ENCODE measurements at places on chromosomes 4 and X.
A peak's percentile ranks its signal among the peaks of the same experiment; 100 is the strongest.

DNA sequence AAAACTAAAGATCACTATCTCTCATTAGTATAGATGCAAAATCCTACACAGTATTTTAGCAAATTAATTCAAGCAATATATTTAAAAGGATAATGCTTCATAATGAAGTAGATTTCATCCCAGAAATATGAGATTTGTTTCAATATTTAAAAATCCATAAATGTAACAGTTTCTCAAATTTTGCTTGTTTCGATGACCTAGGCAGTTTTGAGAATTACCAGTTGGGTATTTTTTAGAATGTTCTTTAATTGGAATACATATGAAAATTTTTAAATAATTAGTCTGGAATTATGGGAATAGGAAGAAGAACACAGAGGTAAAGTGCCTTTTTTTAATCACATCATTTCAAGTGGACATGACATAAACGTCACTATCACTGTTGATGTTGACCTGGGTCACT is 192.3 kb downstream of the FBXO8 start:
- no peak for DNase-seq

DNA sequence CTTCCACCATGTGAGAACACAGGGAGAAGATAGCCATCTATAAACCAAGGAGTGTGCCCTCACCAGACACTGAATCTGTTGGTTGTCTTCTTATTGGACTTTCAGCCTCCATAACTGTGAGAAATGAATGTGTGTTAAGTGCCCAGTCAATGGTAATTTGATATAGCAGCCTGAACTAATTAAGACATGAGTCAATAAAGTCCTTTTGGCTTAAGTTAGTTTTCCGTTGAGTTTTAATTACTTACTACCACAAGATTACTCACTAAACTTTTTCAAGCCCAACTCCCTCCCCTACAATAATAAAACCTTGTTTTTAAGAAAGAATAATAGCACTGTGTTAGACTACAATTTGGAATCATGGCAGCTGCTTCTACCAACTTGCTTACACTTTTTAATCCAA is 324.2 kb downstream of the PCDH19 start:
- no peak for DNase-seq

DNA sequence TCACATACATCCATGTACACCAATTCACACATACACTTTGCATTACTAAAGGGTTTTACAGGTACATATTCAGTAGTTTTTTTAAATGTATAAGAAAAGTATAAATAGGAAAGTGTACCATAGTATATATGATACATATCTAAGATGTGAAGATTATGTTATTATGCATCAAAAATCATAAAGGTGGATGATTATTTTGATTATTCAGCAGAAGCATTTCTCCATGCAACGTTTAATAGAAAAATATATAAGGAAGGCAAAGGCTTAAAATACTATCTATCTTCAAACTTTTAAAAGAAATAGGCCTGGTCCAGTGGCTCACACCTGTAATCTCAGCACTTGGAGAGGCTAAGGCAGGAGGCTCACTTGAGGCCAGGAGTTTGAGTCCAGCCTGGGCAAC is 133.5 kb upstream of the KLF3 start:
- DNase-seq, result no peak

GRCh38 chr4:6095023-6095752 is 77.0 kb upstream of the C4orf50 start:
- DNase-seq, result no peak

GRCh38 chr4:71275570-71275969 is 63.2 kb upstream of the SLC4A4 start:
- DNase-seq, result no peak

- DNase-seq, result no peak
Observed at GRCh38 chr4:89574176-89574575, 262.8 kb downstream of the SNCA start.

GRCh38 chrX:1425381-1425780 is 27.3 kb downstream of the ASMTL start:
- no peak for DNase-seq

GRCh38 chr4:14835288-14835687 is 167.0 kb upstream of the CPEB2 start:
- DNase-seq, result no peak

GRCh38 chrX:50618788-50619558 is 148.3 kb upstream of the DGKK start:
- DNase-seq, result no peak

- no peak for DNase-seq
Observed at GRCh38 chr4:14831416-14831815, 170.9 kb upstream of the CPEB2 start.

DNA sequence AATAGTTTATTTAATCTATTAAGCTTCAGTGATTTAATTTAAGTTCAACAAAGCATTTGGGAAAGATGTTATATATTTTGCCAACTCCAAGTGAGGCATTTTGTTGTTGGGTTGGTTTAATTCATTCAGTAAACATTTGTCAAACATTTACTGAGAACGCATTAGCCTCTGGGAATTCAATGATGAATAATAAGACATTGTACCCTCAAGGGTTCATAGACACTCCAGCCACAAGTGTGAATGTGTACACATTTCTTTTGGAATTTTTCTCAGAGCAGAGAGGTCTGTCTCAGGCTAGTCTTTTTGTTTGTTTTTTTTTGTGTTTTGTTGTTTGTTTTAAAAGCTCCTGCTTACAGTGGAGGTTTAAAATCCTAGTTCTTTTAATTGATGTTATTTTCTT is 203.9 kb downstream of the SOWAHB start:
- DNase-seq, result no peak

DNA sequence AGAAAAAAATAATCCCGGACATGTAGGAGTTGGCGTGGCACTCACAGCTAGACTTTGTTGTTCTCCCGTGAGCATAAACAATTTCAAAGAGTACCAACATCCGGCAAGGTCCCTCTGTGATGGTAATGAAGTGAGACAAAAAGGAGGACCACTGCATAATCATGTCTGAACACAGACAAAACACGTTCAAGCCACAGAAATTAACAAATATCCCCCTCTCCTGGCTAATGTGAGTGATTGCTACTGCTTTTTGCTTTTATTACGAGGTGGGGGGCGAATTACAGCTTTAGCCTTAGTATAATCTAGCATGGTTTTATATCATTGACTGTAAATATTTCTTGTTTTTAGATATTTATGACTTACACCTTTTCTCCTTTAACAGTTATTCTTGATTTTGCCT is 118.5 kb downstream of the PLS3 start:
- DNase-seq, result peak; percentile 24

GRCh38 chrX:139720136-139720535 is 12.2 kb upstream of the MCF2 start:
- peak; percentile 40 for DNase-seq

GRCh38 chrX:23773601-23774175 is 9.3 kb upstream of the SAT1 start:
- no peak for DNase-seq

DNA sequence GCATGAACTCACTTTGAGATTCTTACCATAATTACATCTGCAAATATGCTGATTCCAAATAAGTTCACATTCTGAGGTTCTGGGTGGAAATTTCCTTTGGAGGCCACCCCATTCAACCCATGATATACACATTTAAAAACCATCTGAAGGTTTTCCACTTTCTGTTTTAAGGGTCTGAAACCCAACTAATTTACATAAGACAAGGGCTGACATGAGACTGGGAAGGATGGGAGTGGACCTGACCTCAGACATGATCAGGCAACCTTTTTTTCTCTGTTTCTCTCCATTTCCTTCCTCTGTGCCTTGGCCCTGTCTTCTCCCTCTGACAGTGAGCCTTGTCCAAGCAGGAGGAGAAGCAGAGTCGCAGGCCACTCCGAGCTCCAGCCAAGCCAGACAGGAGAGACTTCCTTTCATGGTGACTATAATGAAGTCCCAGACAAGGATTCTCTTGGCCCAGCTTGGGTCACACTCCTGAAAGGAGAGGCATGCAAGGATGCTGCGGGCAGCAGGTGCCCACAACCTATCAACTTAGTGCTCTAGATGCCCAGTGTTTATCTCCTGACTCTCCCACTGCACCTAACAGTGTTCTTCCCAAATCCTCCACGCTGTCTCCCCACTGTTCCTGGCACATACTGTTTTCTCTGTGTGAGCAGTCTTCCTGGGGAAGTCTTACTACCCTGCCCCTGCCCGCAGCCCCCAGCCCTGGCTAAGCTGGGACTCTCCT is 39.9 kb downstream of the MSX1 start:
- no peak for DNase-seq

DNA sequence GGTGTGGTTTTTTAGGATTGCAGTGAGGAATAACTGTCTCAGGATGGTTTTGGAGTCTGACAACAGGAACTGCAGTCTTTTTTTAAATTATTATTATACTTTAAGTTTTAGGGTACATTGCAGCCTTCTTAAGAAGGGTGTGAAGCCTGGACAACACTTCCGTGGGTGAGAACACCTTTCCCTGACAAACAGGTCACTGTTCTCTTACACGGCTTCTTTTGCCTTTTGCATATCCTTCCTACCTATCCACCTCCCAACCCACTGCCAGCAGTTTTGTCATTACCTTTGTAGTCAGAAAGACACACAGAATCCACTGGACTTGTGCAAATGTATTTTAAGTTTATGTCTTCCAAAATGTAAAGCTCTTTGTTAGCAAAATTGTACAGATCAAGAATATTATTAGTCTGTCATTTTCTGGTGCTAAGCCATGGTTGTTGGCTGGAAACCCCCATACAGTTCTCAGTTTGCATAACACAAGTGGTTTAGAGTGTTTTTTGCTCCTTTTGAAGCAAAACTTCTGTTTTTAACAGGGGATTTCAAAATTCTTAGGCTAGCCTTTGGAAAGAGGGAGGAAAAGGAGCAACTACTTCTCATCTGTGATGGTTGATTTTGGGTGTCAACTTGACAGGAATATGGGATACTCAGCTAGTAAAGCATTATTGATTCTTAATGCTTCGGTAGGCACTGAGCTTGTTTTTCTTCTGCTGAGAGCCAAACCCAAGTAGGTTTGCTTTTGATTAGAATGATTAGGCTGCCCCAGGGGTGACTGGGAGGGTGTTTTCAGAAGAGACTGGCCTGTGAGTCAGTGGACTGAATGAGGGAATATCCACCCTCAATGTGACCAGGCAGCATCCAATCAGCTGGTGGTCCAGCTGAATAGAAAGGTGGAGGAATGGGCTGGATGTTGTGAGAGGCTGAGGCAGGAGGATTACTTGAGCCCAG is 29.4 kb upstream of the KLHL2 start:
- DNase-seq, result no peak

- no peak for DNase-seq
Observed at GRCh38 chr4:26323821-26324220, 3.0 kb downstream of the RBPJ start.

All from AG08396 (cell line).